ENCODE measurements at places on chromosomes 4 and X. TPM values are rescaled to one million over a fixed set of nuclear protein-coding genes. Genes with fewer than 3 reads are reported as not detected.

MAGEB3 gene
- total RNA-seq, result not detected

MAP7D2 gene
- under 0.01 TPM for total RNA-seq

RAB39B gene
- 0.85 TPM for total RNA-seq

FRG2 gene
- total RNA-seq, result not detected

ADH1A gene
- total RNA-seq, result not detected

GYPB gene
- total RNA-seq, result not detected

ZNF280C gene
- 2.6 TPM for total RNA-seq

ARHGAP36 gene
- total RNA-seq, result not detected

ARSD gene
- total RNA-seq, result 22.2 TPM

GABRB1 gene
- total RNA-seq, result 0.18 TPM

MAGEH1 gene
- total RNA-seq, result 36.7 TPM

GPC3 gene
- 1.9 TPM for total RNA-seq

APELA gene
- total RNA-seq, result not detected

TCEAL2 gene
- total RNA-seq, result 0.28 TPM

BRS3 gene
- not detected for total RNA-seq

HEPH gene
- total RNA-seq, result 15.1 TPM
